ENCODE measurements at places on chromosomes 2 and 18. TPM values are rescaled to one million over a fixed set of nuclear protein-coding genes. Genes with fewer than 3 reads are reported as not detected.

GRCh38 chr2:174005801-174006419, 40.7 kb upstream of the SP3 start:
- no peak for DNase-seq

- DNase-seq: peak; percentile 96
Observed at GRCh38 chr2:101827246-101827645, 129.7 kb downstream of the MAP4K4 start.

DNA sequence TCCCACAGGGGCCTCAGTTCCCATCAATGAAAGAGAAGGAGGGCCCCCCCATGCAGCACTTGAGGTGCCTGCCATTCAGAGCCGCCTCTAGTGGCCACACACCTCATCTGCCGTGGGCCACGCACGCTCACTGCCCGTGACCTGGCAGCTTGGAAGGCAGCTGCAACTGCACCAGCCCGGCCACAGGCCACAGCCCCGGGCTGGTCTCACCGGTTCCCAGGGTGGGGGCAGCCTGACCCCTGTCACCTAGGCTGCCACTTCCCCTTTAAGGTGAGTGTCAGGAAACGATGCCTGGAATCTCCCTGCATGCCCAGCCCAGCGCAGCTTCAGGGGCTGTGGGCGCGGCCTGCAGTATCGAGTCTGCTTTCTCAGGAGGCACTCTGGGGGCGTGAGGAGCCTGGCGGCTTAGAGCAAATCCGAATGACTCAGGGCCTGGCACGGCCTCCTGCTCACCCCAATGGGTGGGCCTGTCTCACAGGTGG, 2.6 kb downstream of the MAB21L4 start:
- no peak for DNase-seq

GRCh38 chr2:85447222-85447585, 28.7 kb downstream of the SH2D6 start:
- DNase-seq: no peak

DNA sequence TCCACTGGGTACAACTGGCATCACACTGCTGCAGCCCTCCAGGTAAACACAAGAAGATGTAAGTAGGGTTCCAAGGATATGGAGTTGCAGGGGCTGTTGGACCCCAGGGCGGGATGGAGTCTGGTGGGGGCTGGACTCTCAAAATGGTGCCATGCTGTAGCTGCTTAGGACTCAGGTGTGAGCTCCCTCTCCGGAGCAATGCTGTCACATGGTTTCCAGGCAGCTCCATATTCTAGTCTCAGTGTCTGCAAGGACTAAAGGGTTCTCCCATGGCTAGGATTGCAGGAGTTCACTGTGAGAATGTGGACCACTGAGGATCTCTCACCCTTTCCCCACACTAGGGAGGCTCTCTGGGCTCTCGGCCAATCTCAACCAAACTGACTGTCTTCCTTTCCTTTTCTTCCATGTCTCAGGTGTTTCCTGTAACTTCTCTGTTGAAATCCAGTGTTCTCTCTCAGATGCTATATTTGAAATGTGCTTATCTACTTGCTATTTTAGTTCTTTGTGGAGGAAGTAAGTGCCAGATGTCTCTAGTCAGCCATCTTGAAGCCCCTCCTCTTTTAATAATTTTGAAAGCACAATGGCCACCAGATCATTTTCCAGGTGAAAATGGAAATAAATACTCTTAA, 57.6 kb downstream of the CCNT2 start:
- DNase-seq: no peak

- DNase-seq: no peak
Observed at GRCh38 chr2:175853616-175853890, 148.5 kb downstream of the LNPK start.

DNA sequence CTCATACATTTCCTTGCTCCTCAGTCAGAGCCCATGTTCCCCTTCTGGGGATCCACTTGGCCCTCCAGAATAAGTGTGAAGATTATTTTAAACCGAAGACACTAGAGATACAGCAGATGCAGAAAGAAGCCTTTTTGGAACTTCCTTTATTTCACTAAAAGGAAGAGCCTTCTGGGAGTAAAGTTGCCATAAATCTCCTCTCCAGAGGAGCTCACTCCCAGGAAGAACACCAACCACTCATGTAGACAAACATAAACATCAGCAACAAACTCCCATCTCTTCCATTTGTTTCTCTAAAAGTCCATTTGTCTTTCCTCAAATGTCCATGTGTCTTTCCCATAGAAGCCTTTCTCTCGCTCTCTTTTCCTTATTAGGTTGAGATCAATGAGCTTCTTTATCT, 62.4 kb upstream of the MSH6 start:
- DNase-seq: no peak

DNA sequence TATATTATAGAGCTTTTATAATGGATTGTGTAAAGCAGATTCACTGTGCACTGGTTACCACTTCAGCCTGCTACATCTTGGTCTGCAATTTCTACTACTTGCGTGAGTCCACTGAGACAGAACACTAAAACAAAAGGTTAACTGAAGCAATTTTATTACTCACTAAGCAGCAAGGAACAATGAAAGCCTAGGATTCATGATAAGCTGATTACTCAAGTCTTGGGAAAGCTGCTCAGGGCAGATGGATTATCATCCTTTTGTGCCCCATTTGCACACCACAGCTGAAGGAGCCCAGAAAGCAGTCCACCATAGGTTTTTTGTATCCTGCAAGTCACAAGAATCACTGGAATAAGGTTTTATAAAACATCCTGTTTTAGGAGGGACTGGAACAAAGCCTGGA, 1215.2 kb upstream of the TMEFF2 start:
- DNase-seq: no peak

DNA sequence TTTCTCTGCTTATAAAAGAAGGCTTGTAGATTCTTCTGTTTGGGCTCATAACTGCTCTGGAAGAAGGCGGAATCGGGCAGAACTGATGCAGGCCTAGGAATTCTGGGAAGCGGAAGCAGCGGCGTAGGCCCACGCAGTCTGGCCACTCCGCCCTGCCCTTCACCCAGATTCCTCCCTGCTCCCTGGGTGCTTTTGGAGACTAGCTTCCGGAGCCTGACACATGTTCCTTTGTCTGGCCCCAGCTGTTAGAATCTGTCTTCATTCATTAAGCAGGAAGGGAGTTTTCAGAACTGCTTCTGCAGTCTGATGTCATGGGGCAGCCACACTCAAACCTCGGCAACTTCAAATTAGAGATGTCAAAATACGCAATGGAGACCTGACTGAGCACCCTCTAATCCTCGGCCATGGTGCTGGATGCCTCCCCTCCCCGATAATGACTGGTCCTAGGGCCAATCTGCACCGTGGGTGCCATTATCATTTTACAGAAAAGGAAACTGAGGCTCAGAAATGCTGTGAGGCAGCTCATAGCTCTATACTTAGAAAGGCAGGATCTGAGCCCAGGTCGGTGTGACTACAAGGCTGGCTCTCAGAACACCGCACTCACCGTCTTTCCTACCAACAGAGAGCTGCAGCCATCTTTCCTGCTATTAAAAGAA, 275.7 kb downstream of the MYCN start:
- DNase-seq: no peak

- DNase-seq: no peak
Observed at GRCh38 chr2:221448057-221448843, 123.9 kb downstream of the EPHA4 start.

GRCh38 chr18:4299395-4299794, 155.7 kb downstream of the DLGAP1 start:
- DNase-seq: no peak

DNA sequence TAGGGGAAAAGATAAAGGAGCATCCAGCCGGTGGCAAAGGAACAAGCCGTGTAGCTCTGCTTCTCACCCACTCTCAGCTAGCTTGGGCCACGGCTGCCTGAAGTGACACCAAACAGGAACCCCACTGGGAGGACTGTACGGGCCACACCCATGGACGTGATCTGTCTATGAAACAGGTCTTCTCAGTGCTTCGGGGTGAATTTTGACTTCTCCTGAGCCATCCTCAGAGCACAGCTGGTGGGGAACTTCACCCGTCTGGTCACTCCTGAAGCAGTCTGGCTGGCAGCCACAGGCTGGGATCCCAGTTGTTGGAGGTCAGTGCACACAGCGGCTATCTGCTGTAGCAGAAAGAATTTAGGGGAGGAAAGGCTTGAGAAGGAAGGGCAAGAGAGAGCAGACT, 223.8 kb downstream of the FAM210A start:
- peak; percentile 34 for DNase-seq

GRCh38 chr2:238636269-238637073, 209.7 kb downstream of the ASB1 start:
- peak; percentile 50 for DNase-seq

- no peak for DNase-seq
Observed at GRCh38 chr2:4635289-4635688, 931.9 kb downstream of the DCDC2C start.

DNA sequence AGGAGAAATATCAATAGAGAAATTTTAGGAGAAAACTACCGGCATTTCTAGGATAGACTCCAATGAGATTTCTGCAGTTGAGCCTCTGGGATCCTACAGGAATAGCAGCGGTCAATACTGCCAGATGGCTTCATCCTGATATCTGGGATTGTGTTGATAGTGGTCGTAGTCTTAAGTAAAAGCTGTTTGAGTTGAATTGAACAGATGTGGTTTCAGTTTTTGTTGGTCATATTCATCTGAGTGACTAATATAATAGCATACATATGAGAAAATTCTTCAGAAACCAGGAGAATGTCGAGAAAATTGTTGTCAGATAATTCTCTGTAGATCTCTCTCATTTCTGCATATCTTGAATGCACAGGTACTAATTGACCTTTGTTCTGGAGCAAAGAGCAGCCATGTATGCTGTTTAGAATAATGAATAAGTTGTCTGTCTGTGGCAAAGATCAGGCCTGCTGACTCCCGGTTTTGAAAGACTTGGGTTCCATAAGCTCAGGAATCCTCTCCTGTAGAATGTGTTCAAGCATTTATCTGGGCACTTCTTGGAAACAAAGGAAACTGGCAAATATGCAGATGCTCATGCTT, 288.1 kb downstream of the TMX3 start:
- DNase-seq: no peak

DNA sequence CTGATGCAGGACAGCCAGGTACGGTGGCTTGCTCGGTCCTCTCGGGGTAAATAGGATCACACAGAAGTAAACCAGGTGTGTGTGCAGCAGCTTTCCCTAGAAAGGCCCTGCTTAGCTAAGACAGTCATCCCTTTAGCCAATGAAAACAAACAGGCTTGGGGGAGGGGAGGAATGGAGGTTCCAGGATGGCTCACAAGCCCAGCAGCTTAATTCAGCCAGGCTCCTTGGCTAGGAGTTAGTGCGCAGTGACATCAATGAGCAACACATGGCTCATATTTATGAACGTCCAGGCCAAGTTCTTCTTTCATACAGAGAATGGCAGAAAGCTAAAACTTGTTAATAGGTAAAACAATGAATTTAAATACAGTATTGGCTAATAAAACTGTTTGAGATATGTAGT, 10.2 kb downstream of the IAH1 start:
- peak; percentile 7 for DNase-seq

DNA sequence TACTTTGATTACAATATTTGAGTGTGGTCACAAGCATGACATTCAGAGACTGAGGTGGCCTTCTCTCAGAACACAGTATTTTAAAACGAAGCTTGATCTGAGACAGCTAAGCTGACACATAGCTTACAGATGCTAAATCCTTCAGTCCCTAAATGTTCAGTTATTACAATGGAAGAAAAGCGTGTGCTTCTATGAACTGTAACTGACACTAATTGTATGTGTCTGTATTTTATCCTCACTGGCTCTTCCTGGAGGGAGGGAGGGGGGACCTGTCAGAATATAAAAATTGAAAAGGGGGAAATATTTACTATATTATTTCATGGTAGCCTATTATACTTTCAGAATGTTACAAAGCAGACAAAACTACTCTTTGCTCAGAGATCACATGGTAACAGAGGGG, 340.2 kb downstream of the FIGN start:
- no peak for DNase-seq

- DNase-seq: no peak
Observed at GRCh38 chr18:8908792-8909510, 193.5 kb upstream of the NDUFV2 start.

- no peak for DNase-seq
Observed at GRCh38 chr2:941871-942270, 8.8 kb upstream of the SNTG2 start.

GRCh38 chr18:79519751-79520477, 124.2 kb downstream of the NFATC1 start:
- peak; percentile 17 for DNase-seq

Gene SCTR
- not detected for total RNA-seq

Gene WDR12
- total RNA-seq: 33.0 TPM

Gene HOXD9
- total RNA-seq: 0.57 TPM

Gene CRIM1
- 98.2 TPM for total RNA-seq

Gene GKN1
- not detected for total RNA-seq

Gene RTP5
- total RNA-seq: not detected

Gene SMYD1
- total RNA-seq: not detected

Gene KYNU
- 11.3 TPM for total RNA-seq

Gene HDHD2
- total RNA-seq: 15.5 TPM

Gene CCDC85A
- total RNA-seq: 10.2 TPM

Data from M059J (cell line).